Colonic mucosa (tissue), 4 donors: ENCODE measurements at places on chromosomes 16 and 17. TPM values are rescaled to one million over a fixed set of nuclear protein-coding genes. Genes with fewer than 3 reads are reported as not detected.

MILR1 gene
- 2.0 TPM for total RNA-seq

ENKD1 gene
- total RNA-seq: 13.0 TPM

GRCh38 chr17:49496183-49496866, 1.2 kb downstream of the NGFR start:
- H3K27ac ChIP-seq: no peak overlapping the region
- peaks cover 16% of the 10 kb centered on the region for H3K4me1 ChIP-seq
- H3K36me3 ChIP-seq: no peaks in the 10 kb centered on the region

- no peak for DNase-seq
- H3K36me3 ChIP-seq: no peaks in the 10 kb centered on the region
- no peaks in the 10 kb centered on the region for H3K4me1 ChIP-seq
- H3K4me3 ChIP-seq: no peak overlapping the region
Observed at GRCh38 chr17:73423806-73424205, 112.0 kb upstream of the CDC42EP4 start.

POLDIP2 gene
- total RNA-seq: 132 TPM
